ENCODE measurements at places on chromosomes 5 and 9.

GRCh38 chr9:127233550-127233949 is 31.0 kb upstream of the GARNL3 start:
- no peak for DNase-seq

- no peak for DNase-seq
Observed at GRCh38 chr9:73643379-73644013, 491.8 kb downstream of the ANXA1 start.

DNA sequence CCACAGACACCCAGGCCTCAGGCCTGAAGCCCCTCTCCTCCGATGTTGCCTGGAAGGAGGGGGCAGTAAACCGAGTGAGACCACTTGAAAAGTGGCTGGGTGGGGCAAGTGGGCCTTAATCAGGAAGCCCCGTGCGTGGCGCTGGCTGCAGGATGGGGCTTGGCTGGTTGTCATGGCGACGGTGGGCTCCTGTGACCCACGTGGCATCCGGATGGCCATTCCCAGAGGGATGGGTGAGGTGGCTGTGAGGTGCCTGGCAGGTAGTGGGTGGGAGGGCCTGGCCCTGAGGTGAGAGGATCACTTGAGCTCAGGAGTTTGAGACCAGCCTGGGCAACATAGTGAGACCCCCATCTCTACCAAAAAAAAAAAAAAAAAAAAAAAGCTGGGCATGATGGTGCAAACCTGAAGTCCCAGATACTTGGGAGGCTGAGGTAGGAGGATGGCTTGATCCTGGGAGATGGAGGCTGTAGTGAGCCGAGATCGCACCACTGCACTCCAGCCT is 5.2 kb downstream of the GPSM1 start:
- no peak for DNase-seq

- DNase-seq = peak; percentile 35
Observed at GRCh38 chr9:34457266-34458012, 931 bp downstream of the FAM219A start.

DNA sequence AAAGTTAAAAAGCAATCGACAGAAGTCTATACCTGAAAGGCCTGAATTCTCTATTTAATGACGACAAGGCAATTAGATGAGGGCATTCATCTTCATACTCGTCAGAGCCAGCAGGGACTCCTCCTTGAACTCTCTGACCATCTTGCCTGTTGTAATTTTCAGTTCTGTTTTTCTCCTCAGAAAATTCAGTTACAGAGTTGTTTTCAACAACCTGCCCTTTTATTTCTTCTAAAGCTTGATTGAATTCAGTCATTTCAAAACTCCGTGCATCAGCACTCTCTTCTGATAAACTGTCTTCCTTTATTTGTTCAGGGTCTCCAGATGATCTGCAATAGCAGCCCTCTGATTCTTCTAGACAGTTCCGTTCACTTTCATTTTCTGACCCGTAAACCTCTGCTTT is 15.6 kb downstream of the RIOK2 start:
- no peak for DNase-seq

DNA sequence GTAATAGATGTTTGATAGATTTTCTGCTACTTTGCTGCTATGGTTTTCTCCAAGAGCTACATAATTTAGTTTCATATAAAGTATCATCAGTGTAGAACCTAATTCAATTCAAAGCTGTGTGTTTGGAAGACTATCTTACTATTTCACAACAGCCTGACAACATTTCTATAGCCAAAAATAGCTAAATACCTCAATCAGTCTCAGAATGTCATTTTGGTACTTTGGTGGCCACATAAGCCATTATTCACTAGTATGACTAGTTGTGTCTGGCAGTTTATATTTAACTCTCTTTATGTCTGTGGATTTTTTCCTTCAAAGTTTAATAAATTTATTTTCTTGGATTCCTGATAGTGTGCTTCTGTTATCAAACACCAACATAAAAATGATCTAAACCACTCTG is 35.1 kb upstream of the CCDC152 start:
- no peak for DNase-seq

GRCh38 chr5:59325070-59325469 is 568.5 kb downstream of the PDE4D start:
- DNase-seq = no peak

GRCh38 chr5:120604884-120605283 is 140.8 kb downstream of the PRR16 start:
- no peak for DNase-seq

DNA sequence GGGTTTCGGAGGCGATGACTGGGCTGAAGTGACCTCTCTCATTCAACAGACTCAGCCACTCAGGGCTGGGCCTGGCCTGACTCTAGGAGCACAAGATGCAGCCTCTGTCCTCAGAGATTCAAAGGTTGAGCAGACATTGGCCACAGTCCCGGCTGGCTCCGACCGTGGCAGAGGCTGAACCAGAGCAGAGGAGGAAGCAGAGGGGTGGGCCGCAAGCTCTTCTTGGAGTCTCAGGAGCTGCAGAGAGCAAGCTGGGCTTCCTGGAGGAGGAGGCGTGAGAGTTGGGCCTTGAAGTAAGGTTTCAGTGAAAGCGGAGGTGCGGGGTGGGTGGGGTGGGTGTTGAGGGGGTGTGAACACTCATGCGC is 37.6 kb downstream of the ALG2 start:
- no peak for DNase-seq

- no peak for DNase-seq
Observed at GRCh38 chr9:127640908-127641545, 28.9 kb downstream of the STXBP1 start.

DNA sequence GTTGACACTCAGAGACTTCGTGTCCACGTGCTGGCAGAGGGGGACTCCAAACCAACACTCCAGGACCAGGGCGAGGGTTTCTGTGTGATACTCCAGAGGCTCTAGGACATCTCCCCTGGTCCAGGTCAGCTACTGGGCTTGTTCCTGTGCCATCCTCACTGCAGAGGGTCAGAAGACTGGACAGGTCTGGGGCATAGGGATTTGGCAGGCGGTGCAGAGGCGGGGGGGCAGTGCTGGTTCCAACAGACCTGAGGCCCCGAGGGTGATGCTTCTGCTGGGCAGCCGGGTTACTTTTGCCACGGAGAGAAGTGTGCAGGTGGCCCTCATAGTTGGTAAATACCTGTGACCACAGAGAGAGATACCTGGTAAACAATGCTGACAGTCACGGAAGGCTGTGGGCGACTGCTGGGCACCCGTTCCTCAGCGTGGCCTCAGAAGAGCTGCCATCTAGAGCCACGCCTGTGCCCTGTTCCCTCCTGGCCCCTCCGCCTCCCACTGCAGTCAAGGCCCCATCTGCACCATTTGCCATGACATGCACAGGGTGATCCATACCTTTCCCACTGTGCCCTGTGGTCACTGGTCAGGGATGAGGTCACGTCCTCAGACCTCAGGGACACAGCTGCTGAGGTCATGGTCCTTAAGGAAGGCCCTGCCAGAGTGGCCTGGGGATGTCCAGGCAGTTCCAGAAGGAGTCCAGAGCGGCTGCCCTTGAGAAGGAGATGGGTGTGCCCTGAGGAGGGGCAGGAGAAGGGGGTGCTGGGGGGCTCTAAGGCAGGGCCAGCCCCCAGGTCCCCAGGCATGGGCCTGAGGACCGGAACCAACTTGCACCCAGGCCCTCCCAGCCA is 30.0 kb downstream of the TRIP13 start:
- no peak for DNase-seq

GRCh38 chr9:119005162-119005561 is 364.1 kb downstream of the BRINP1 start:
- no peak for DNase-seq

DNA sequence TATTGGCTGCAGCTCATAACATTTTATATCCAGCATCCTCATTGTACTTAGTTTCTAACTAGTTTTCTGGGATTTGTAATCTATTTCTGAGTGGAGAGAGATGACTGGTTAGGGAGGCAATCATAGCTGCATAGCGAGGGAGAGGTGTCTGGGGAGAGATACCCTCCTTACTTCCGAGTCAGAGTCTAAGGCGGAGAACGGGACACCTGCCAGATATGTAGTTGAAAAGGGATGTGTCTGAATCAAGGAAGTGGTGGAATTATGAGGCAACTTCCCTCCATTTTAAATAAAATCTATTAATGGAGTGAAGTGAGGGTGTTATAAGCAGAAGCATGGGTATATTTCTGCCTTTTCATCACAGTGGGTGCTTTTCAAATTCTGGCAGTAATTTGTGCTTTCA is 126.5 kb downstream of the MAST4 start:
- DNase-seq = no peak

GRCh38 chr9:72675586-72675985 is 154.2 kb downstream of the TMC1 start:
- DNase-seq = no peak

DNA sequence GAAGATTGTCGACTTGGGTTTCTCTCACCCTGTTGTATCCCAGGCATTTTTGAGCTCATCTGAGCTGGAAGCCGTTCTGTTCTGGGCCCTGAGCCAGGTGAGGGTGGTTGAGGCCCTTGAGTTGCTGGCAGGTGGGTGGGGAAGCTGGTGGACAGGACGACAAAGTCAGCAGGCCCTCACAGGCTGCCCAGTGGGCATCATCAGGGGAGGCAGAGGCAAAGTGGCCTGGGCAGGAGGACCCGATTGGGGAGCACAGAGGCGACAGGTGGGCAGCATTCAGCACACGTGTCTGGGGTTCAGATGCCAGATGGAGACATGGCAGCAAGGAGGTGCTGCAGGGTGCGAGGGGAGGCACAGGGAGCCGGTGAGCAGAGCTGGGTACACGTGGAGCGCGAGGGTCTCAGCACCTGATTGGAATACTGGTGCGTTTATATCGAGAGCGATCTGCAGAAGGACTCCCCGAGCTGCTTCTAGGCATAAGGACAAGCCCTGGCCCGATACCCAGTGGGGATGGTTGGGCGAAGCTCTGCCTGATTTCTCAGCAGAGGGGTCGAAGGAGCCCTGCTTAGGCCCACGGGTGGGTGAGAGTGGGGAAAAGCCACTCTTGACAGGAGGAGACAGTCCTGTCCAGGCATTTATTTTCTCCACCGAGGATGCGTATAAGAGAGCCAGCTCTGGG is 49.0 kb upstream of the SUSD3 start:
- no peak for DNase-seq

DNA sequence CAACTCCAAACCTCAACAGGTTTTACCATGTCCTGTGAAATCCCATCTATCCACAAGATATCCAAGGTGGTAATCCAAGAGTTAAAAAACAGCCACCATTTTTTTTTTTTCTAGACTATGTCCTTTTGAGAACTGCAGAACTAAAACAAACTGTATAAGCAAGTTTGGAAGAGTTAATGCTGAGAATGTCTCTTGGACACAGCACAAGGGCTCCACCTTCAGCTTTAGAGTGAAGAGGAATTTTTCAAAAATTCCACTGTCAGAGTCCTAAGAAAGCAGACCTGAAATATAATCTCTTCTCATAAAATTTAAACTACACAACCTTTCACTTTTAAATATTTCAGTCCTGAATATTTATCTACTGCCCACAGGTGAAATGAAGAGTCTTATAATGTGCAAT is 167.8 kb upstream of the CCNG1 start:
- peak; percentile 12 for DNase-seq

GRCh38 chr9:137602661-137603060 is 2.8 kb upstream of the ARRDC1 start:
- DNase-seq = no peak

GRCh38 chr5:172172912-172173563 is 15.0 kb downstream of the STK10 start:
- no peak for DNase-seq

GRCh38 chr5:32233696-32234447 is 59.8 kb upstream of the GOLPH3 start:
- no peak for DNase-seq

Measured in NCI-H1694 (cell line).